ENCODE measurements at places on chromosomes 2 and 18.

- DNase-seq, result peak; percentile 49
Measured at GRCh38 chr2:64697297-64698176, 43.8 kb upstream of the SERTAD2 start.

- DNase-seq, result no peak
Measured at GRCh38 chr2:223835701-223836532, 1.5 kb downstream of the AP1S3 start.

DNA sequence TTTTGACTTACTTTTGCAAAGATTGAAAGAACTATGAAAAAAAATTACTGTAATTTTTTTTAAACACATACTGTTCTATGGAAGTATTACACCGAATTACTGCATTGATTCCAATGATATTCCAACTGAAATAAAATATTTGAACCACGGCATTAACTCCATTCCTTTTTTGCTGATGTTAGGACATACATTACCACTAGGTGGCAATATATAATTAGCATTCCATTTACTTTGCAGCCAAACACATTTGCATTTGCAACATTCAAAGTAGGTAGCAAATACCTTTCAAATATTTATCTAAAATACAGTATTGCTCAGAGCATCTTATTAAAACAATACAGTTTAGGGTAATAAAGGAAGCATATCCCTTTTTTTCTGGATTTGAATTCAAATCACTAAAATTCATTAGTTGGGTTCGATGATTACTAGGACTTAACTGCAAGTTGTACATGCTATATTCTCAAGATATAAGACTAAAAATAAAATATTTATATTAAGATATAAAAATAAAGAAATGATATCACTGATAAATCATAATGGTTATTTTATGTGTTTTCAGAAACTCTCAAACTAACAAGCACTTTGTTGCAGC is 31.3 kb downstream of the LANCL1 start:
- peak; percentile 9 for DNase-seq

- no peak for DNase-seq
Measured at GRCh38 chr2:158015428-158016076, 86.1 kb upstream of the UPP2 start.

- no peak for DNase-seq
Measured at GRCh38 chr18:38752430-38752829, 1186.8 kb upstream of the CELF4 start.

- DNase-seq, result no peak
Measured at GRCh38 chr2:169081551-169081950, 12.2 kb downstream of the DHRS9 start.

GRCh38 chr2:24297663-24298062 is 62.7 kb downstream of the ITSN2 start:
- no peak for DNase-seq

DNA sequence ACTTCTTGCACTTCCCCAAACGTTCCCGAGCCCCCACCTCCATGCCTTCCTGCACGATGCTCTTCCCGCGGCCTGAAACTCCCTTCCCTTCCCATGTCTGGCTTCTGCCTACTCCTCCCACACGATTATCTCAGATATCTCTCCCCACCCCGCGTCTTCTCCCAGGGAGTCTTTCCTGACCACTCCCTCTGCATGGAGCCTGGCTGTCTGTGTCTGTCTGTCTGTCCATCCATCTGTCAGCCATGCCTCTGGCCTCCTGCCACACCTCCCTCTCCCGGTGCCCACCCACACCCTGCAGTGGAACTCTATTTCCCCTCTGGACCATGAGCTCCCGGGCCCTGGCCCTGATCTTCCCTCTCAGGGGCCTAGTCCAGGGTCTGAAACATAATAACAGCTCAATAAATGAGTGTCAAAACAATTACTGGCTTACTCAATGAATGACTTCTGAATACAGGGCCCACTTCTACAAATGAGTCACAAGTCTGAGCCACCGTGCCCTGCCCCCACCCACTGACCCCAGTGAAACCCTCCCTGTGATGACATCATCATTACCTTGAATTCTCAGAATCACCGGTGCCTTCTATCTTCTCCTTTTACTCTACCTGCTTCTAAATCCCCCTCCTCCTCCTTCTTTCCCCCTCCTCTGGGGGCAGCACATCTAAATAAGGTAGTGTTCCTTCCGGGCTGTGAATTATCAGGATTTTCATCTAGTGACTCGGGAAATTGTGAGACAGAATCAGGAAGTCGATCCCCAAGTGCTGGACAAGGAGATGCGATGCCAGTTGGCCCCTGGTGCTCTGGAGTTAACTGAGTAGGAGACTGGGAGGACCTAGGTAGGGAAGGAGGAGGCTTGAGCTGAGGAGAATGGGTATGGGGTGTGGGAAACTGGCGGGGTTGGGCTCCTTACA is 46.1 kb upstream of the PLB1 start:
- peak; percentile 47 for DNase-seq

DNA sequence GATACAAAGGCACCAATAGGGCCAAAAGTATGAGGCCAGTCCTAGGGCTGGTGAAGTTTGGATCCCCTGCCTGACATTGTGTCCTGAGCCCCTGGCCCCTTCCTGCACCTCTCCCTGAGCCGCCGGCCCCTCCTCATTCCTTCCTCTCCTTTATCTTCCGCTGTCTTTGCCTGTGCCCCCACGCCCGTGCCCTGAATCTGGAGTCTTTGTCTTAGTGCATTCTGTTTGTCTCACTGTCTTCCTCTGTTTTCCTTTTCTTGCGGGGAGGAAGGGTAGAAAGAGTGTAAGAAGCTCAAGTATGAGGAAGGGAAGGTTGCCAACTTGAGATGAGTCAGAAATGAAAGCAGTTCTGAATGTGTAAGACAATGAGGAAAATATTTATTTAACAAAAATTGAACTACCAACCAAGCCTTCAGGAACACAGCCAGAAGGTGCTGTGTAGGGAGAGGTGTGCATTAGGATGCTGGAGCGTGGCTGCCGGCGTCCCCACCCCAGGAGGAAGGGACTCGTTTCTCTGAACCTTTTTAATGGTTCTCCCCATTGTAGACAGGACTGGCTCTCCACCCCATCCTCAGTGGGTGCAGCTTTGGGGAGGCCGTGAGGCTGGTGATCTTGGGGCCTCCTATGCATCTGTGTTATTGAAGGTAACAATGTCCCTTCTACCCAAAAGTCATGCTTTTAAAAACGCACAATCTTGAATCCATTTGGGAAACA is 133.1 kb downstream of the NEDD4L start:
- peak; percentile 95 for DNase-seq

DNA sequence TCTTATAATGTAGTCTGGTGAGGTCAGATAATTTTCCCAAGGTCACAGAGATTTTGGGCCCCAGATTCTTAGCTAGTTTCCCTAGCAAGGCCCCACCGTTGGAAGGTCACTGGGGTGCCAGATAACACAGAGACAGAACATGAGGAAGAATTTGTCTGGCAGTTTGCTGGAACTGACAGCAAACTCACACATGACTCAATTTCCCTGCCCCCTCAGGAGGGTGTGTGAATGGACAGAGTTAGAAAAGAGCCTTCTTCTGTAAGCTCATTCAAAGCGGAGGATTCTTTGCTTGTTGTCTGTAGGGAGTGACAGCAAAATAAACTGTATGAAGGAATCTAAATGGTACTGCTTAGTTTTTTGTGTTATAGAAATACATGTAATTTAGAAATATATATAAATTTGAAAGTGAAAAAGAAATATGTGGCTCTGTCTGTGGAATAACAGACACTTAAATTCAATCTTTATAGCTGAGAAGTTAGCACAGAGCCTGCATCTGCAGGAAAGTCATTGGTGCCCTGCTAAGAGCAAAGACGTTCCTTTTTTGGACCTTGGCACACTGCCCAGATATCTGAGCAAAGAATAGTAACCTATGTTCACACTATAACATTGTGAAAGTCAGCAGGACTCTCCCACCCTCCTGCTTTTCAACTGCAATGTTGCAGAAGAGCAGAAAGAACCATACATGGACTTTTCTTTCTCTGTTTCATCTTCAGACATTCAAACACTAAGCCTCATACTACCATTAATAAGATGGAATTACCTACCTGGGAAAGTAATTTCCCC is 2.1 kb downstream of the MDH1 start:
- peak; percentile 14 for DNase-seq

DNA sequence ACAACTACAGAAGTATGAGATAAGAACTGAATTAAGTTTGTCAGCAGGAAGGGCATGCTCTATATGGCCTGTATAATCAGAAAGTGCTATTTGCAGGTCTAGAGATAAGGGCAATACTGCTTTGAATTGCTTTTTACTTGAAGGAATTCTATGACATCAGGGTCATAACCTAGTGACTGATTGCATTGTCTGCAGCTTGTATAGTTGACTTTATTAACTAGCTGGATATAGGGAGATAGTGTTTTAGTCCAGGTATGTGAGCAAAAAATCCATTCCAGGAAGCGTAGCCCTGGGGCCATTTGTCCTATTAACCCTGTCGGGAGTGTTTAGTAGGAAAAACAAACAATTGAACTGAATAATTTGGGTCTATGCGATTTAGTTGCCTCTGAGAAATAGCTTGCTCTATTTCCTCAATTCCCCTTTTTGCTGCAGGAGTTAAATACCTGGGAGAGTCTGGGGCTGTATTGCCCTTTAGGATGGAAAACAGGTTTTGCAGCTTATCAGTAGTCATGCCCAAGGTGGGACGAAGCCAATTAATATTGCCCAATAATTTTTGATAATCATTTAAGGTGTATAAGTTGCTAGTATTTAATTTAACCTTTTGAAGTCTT is 30.0 kb downstream of the HTR2B start:
- DNase-seq, result no peak

- no peak for DNase-seq
Measured at GRCh38 chr2:7896940-7897487, 784.8 kb upstream of the ID2 start.

- no peak for DNase-seq
Measured at GRCh38 chr2:174566871-174567270, 30.7 kb downstream of the WIPF1 start.

DNA sequence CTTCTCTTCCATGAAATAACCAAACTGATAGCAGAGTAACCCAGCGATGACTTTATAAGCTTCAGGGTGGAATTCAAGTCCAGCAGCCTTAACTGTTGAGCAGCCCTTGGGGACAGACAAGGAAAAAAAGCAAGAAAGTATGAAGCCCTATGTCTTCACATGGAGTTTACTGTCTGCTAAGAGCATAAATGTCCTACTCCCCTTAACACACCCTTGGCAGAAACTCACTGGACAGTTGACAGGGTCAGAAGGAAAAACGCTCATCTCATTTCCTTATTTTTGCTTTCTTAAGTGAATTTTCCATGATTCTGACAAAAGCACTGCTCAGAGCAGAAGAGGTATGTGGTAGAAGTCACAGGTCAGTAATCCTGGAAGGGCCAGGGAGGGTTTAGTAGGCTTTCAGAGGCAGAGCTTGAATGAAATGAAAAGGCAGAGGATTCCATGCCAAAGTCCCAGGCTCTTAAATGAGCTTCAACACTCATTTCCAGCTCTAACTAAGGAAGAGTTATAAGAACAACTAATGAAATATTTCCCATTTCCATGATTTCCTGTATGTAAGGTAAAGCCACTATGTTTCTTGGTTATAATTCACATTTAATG is 683.3 kb upstream of the KLHL29 start:
- no peak for DNase-seq

DNA sequence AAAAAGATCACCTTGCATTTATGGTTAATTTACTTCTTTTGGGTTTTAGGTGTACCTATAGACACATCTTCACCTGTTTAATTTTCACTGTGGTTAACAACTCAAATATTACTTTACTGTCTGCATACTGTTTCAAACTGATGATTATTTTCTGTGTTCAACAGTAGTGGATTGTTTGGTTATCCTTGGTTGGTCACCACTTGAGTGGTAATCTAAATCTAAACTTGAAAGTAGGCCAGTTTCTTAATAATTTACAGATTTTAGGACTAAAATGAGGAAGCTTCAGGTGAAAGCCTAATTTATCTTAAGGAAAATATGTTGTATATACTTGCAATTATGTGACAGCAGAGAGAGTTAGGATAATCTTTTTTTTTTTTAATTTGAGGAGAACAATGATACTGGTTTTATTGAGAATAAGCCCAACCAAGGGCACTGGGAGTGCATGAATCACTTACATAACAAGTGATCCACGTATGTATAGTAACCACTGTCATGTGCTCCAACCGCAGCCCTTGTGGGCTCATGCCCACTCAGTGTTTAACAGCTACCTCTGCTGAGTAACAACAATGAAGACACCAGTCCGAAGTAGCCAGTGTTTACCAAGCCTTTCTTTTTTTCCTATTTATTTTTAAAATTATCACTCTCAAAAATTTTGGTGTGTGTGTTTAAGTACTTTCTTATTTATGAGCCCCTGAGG is 31.0 kb upstream of the WDSUB1 start:
- DNase-seq, result no peak

DNA sequence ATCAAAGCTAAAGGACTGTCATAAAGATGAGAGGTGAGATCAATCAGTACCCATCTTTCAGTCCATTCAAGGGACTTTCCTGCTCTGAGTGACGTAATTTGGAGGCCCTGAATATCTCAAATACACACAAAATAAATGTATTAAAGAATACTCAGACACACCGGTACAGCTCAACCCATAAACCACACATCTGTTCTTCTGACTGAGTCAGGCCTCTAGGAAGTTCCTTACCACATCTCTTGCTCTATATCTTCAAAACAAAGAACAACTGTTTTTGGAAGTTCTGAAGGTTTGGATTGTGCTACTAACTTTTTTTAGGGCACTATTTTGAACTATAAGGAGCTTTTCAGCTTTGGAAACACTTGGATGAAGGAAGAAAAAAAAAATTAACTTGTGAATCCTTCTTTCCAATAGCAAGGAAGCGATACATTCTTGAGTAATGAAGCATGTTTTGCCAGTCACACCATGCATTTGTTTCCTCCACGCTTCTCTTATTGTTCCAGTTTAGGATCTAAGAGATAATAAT is 866.5 kb upstream of the VRK2 start:
- DNase-seq, result peak; percentile 68
